ENCODE measurements at places on chromosomes 4 and X.

GRCh38 chr4:179399054-179399782 lies 1957.0 kb upstream of the AGA start:
- no peak for DNase-seq

- DNase-seq, result no peak
These were observed 45.3 kb upstream of the EDA2R start for GRCh38 chrX:66684196-66684595.

DNA sequence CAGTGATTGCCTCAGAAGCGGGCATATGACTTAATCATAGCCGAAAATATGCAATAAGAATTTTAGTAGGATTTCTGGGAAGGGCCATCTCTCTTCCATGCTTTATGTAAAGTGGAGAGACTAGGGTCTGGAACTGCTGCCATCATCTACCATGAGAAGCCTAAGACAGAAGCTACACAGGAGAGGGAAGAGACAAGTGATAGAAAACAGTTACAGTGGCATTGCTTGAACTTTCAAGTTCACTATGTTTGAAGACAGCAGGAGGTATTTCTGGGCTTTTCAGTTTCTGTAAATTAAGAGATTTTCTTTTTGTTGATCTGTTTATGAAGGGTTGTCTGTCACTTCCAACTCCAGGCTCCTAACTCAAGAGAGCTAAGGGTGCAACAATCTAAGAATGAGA lies 62.5 kb downstream of the ZNF330 start:
- DNase-seq, result no peak

DNA sequence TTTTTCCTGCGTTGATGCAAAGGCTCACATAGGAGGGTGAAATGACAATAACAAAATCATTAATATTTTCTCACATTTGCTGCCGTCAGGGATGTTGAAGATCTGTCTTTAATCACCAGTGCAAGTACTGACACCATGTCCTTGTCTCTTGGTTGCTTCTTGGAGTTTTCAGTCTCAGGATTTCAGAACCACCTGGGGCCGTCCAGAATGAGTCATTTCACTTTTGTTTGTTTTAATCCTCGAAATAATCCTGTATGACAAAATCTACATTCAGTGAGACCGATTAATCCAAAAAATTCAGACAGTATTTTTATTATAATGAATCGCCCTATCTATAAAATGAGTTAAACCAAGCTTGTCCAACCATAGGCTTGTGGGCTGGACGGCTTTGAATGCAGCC lies 47.2 kb downstream of the NEIL3 start:
- no peak for DNase-seq

DNA sequence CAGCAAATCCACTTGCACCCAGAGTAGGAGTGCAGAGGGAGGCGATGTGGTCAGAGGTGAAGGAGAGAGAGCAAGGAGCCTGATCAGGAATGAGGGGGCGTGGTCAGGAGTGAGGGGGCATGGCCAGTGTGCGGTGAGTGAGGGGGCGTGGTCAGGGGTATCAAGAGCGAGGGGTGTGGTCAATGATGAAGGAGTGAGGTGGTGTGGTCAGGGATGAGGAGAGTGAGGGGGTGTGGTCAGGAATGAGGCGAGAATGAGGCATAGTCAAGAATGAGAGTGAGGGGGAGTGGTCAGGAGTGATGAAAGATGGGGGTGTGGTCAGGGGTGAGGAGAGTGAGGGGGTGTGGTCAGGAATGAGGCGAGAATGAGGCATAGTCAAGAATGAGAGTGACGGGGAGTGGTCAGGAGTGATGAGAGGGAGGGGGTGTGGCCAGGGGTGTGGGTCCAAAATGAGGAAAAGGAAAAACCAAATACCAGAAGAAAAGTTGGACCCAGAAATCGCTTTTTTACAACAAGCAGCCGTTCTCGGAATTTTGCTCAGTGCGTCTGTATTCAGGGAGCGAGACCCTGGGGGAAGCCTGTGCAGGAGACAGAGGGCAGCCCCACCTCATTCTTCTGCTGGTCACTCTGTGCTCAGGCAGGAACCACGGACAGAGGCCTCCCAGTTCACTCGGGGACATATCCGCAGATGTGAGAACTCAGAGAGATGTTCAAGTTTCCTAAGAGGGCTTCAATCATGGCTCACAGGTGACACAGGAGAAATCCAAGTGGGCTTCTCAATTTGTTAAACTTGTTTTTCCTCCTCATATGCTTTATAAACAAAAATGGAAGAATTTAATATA lies 47.5 kb downstream of the MAGEA1 start:
- DNase-seq, result no peak

DNA sequence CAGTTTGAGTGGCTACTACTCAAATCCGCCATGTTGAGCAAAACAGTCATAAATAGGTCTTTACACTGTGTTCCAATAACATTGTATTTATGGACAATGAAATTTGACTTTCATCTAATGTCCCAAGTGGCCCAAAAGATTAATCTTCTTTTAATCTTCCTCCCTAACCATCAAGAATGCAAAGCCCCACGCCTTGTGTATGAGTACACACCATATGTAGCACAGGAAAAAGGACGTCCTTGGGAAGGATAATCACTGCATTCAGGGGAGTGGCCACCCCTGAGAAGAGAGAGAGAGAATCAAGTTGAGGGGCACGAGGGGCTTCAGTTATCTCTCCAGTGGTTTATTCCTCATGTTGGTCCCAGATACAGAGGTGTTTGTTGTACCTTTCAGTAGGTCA lies 33.1 kb downstream of the RBM47 start:
- no peak for DNase-seq

- no peak for DNase-seq
These were observed 68.1 kb downstream of the RPS3A start for GRCh38 chr4:151167561-151167960.

DNA sequence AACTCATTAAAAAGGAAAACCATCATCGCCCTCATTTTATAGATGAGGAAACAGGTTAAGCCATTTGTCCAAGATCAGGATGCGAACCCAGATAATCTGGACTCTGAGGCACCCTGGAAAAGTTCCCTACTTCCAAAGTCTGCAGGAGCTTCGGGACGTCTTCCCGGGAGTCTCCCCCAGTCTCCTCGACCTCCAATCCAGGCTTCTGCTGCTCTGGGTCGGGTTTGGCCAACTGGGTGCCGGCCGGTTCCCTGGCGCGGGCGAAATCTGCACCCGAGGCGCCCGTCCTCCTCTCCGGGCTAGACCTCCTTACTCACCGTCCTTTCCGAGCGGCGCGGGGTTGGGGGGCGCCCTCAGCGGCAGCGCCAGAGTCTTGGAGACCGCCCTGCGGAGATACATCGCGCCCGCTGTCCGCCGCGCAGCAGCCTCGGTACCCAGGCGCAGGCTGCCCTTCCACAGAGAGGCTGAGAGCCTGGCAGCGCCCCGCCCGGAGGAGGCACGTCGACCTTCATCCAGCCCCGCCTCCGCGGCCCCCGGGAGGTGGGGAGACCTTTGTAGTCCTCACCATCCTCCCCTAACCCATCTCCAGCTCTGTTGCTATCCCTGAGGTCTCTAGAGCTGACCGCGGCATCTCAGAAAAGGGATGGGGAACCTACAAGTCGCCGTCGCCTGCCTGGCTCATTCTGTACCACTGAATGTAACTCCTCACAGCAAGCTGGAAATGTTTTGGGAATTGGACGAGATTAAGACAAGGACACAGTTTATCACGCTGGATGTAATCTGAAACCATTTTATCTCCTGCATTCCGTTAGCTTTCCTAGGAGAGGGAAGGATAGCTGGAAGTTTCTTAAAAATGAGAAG lies at the start of gene MGARP:
MGARP (minus strand) TSS at position 466 of the 861 bp plus-strand sequence; CDS start at position 399, 67 bp downstream.
- DNase-seq, result no peak

- no peak for DNase-seq
These were observed 778.4 kb upstream of the AADAT start for GRCh38 chr4:170868170-170868569.

GRCh38 chr4:185464183-185464582 lies 7.3 kb downstream of the CCDC110 start:
- DNase-seq, result no peak

GRCh38 chr4:84965553-84966381 lies 723 bp downstream of the WDFY3 start:
- no peak for DNase-seq

GRCh38 chr4:165748321-165748720 lies 124.7 kb upstream of the TLL1 start:
- DNase-seq, result no peak

GRCh38 chr4:158003212-158003611 lies 169.6 kb downstream of the GASK1B start:
- no peak for DNase-seq

DNA sequence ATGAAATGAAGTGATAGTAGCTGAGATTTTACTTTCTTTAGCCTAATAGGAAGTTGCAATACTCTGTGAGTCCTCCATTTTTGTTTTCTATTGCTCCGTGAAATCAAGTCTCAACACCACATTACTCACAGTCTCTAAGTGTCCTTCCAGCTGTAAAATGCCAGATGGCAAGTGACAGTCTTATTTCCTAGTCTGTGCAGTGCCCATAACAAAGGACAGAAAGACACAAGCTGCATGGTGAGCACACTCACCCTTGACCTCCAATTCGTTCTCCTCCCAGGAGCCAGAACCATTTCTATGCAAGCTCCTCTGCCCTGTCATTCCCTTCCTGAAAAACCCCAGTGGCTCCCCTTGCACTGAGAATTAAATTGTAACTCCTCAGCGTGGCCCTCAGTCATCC lies 101.6 kb downstream of the PARM1 start:
- no peak for DNase-seq

- no peak for DNase-seq
These were observed 756 bp upstream of the ADAMTS3 start for GRCh38 chr4:72569719-72570235.

- DNase-seq, result no peak
These were observed 162.2 kb upstream of the S100G start for GRCh38 chrX:16487620-16488385.

GRCh38 chr4:106609917-106610316 lies 241.3 kb upstream of the GIMD1 start:
- no peak for DNase-seq

DNA sequence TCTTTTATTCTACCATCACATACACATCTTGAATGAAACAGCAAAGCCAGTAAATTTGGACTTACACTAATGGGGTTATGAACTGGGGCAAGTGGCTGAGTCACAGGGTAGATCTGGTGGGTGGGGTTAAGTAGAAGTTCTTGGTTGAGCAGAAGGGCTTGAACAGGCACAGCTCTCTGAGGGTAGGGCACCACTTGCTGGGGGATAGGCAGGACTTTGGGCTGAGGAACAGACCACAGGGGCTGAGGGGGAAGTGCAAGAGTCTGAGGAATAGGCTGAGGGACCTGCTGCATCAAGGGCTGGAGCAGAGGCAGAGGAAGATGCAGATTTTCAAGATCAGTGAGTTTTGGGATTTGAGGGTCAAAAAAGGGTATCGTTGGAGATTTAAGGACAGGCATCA lies 8.3 kb downstream of the CSN2 start:
- DNase-seq, result no peak

GRCh38 chrX:47171996-47172395 lies 21.6 kb upstream of the UBA1 start:
- no peak for DNase-seq

GRCh38 chrX:1535241-1536041 lies 1.5 kb downstream of the P2RY8 start:
- no peak for DNase-seq

DNA sequence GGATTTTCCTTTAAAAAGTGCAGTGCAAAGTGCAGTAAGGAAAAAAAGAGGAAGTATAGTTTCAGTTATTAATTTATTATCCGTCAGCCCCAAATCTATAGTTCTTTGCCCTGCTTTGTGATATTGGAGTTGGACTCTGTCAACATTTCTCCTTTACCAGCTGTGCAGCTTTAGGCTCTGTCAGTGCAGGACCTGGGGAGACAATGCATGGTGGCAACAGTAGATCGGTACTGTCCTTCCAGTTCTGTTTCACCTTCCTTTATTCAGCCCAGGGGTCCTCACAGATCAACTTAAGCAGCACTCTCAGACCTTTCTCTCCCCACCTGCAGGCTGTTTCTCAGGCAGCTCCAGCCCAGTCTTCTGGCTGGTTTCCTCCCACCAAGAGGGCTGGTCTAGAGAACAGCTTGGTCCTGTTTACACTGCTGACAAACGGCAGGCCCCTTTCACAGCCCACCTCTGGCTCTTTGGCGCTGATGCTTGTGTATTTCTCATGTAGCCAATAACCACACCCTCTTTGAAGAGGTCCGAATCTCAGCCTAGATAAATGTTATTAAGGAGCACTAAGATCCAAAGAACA lies 71.6 kb downstream of the MCUB start:
- DNase-seq, result no peak

- no peak for DNase-seq
These were observed 1574.3 kb upstream of the PABPC4L start for GRCh38 chr4:135775909-135776308.

- no peak for DNase-seq
These were observed 681.2 kb downstream of the PDHA2 start for GRCh38 chr4:96521046-96521536.

DNA sequence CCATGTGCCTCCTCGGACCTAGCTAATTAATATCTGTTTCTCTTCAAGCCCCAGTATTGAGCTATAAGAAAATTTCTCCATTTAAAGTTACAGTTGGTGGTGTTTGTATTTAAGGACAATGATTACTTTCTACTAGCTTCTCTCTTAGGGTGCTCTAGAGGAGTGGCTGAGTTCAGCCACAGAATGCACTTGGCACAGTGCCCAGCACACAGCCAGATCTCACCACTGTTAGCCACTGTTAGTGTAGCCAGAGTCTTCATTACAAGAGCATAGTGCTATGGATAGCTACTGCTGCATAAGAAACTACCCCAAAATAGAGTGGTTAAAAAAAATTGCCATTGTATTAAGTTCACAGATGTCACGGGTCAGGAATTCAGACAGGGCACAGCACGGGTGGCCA lies 421.3 kb downstream of the BCOR start:
- DNase-seq, result no peak

GRCh38 chrX:115652221-115652620 lies 91.2 kb downstream of the PLS3 start:
- no peak for DNase-seq

DNA sequence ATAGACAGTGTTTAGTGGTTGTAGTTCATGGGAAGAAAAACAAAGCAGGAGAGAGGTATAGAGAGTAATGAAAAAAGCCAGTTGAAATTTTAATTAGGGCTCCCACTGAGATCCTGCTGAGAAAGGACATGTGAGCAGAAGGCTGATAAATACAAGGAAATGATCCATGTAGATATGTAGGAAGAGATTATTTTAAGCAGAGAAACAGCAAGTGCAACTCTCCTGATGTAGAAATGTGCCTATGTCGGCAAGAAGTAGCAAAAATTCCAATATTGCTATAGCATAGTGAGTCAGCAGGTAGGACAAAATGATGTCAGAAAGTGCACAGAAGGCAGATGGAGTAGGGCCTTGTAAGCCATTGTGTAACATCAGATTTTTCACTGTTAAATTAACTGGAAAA lies 1027.3 kb downstream of the PCDH18 start:
- DNase-seq, result no peak

GRCh38 chr4:105345358-105345757 lies 128.5 kb downstream of the PPA2 start:
- DNase-seq, result no peak

GRCh38 chr4:81494031-81494431 lies 22.3 kb upstream of the RASGEF1B start:
- DNase-seq, result no peak

DNA sequence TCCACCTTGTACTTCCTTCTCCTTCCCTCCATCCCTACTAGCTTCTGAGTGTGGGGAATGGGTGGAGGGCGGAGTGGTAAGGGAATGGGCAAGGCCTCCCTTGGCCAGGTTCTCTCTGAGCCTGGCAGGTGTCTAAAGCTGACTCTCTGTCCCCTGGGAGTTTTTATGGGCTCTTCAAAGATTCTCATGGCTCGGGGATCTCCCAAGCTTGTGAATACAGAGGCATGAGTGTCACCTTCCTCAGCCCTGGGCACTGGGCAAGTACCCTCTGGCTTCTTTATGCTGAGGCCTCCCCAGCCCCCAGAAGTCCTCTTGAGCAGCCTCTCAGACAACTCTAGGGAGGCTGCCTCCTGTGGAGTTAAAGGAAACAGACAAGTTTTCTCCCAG lies 32.5 kb upstream of the DDX3X start:
- DNase-seq, result no peak

GRCh38 chr4:62517716-62518115 lies 1317.6 kb downstream of the ADGRL3 start:
- no peak for DNase-seq

Measured in stimulated activated CD8-positive, alpha-beta memory T cell treated with anti-CD3 and anti-CD28 coated beads, Interleukin-15, amount 100 ng/mL, for 4 hours (primary cell).